ENCODE measurements at places on chromosomes 1 and 21.
A peak's percentile ranks its signal among the peaks of the same experiment; 100 is the strongest.

GRCh38 chr1:42807056-42807668, 9.8 kb upstream of the ERMAP start:
- no peak for DNase-seq
- peaks cover 24% of the 10 kb centered on the region for H3K36me3 ChIP-seq
- H3K4me1 ChIP-seq = peaks cover 6% of the 10 kb centered on the region
- H3K27ac ChIP-seq = no peak overlapping the region
- no peaks in the 10 kb centered on the region for H3K27me3 ChIP-seq

DNA sequence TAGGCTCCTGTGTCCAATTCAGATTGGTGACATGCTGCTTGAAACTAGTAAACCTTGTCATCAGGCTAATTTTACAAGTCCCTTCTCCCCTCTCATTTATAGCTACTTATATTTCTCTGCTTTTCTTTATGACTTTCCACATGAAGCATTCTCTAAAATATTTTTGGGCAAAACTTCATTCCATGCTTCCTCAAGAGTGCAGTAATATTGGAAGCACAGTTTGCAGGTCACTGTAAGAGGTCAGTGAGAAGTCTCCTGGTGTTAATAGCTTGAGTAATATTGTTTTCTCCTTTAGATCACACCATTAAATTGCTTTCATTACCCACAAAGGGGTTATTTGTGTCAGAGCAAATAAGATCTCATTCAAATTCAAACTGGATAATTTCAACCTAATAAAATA, 46.6 kb downstream of the LPAR3 start:
- peaks cover 2% of the 10 kb centered on the region for H3K27me3 ChIP-seq
- no peaks in the 10 kb centered on the region for H3K36me3 ChIP-seq
- no peaks in the 10 kb centered on the region for H3K4me1 ChIP-seq
- no peak for DNase-seq

DNA sequence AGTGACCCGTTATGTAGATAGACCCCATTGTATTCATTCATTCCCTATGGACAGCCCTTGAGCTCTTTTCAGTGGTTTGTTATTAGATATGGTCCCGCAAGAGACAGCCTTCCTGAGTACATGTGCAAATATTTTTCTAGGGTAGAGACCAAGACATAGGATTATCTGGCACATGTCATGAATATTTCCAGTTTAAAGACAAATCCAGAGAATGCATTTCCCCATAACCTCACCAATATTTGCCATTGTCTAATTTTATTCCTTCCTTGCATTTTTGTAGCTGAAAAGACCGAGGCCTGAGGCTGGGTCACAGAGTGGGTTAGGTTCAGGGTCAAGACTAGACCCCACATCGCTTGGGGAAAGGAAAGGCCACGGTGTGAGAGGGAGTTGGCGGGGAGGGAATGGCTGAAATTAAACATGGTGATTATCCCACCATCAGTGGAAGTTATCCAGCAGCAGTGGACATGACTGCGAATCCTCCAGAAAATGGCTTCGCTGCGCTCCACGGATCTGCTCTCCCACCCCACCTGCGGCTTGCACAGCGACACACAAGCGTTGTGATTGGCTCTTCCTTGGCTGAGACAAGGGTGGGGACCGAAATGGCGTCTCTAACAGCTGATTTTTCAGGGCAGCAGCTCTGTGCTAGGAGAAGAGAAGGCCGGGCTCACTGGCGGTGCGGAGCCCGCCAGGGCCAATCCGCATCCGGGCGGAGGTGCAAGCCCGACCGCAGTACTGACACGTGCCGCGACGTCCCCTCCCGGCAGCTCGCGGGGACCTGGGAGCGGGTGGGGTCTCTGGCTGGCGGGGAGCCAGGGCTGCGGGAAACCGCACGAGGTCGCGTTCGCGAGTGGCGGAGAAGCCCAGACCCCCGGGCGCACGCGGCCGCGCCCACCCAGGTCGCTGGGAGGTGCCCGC, 16.1 kb upstream of the STMN1 start:
- peak overlapping the region; percentile 78 for H3K4me3 ChIP-seq
- peaks cover 1% of the 10 kb centered on the region for H3K36me3 ChIP-seq
- peaks cover 7% of the 10 kb centered on the region for H3K4me1 ChIP-seq
- peaks cover 19% of the 10 kb centered on the region for H3K27me3 ChIP-seq
- H3K27ac ChIP-seq = no peak overlapping the region
- no peak for DNase-seq

GRCh38 chr21:37219761-37220432, 47.2 kb downstream of the VPS26C start:
- DNase-seq = no peak
- peak overlapping the region; percentile 96 for H3K4me3 ChIP-seq
- H3K36me3 ChIP-seq = peaks cover 3% of the 10 kb centered on the region
- H3K27me3 ChIP-seq = no peaks in the 10 kb centered on the region
- peaks cover 7% of the 10 kb centered on the region for H3K4me1 ChIP-seq

GRCh38 chr1:209218981-209219380, 364.5 kb upstream of the CAMK1G start:
- no peak for DNase-seq
- H3K4me1 ChIP-seq = peaks cover 4% of the 10 kb centered on the region
- H3K4me3 ChIP-seq = no peak overlapping the region
- H3K27me3 ChIP-seq = peaks cover 6% of the 10 kb centered on the region
- no peaks in the 10 kb centered on the region for H3K36me3 ChIP-seq
- H3K27ac ChIP-seq = no peak overlapping the region

DNA sequence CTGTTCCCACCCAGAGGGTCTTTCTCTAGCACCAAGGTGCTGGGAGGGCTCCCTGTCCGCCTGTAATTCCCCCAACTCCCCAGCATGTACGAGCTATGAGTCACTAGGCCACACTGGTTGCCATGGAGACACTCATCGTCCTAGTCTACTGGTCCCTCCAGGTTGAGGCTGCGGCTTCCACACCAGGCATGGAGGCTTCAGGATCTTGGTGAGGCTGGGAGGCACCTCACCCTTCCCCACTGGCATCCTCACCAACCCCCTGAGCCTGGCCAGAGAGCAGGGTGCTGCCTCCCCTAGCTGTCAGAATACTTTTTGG, 75.6 kb upstream of the KAZN start:
- peaks cover 15% of the 10 kb centered on the region for H3K27me3 ChIP-seq
- DNase-seq = no peak
- no peaks in the 10 kb centered on the region for H3K36me3 ChIP-seq
- no peak overlapping the region for H3K27ac ChIP-seq
- no peaks in the 10 kb centered on the region for H3K4me1 ChIP-seq
- no peak overlapping the region for H3K4me3 ChIP-seq

- no peak overlapping the region for H3K4me3 ChIP-seq
- H3K27ac ChIP-seq = no peak overlapping the region
- H3K27me3 ChIP-seq = no peaks in the 10 kb centered on the region
Observed at GRCh38 chr1:180358649-180359048, 128.6 kb downstream of the LHX4 start.
